ENCODE measurements at places on chromosomes 7 and 10.

DNA sequence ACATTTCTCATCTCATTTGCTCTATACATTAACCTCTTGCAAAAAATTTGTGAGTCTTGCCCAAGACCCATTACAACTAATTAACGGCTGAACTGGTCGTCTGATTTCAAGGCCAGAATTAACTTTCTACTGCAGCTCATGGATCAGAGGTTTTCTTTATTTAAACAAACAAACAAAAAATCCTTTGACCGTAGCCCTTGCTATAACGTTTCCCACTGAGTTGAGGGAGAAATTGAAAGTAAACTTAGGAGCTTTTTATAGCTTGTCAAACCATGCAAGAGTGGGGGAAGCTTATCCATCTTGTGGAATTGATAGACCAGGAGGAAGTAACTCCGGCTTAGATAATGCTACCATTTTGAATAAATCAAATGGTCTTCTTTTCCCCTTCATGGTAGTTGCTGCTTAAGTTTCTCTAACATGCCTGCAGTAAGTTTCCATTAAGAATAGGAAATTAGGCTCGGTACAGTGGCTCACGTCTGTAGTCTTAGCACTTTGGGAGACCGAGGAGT, 3.3 kb downstream of the SRGN start:
- DNase-seq = no peak

- no peak for DNase-seq
Observed at GRCh38 chr7:41880107-41880506, 177.2 kb upstream of the INHBA start.

DNA sequence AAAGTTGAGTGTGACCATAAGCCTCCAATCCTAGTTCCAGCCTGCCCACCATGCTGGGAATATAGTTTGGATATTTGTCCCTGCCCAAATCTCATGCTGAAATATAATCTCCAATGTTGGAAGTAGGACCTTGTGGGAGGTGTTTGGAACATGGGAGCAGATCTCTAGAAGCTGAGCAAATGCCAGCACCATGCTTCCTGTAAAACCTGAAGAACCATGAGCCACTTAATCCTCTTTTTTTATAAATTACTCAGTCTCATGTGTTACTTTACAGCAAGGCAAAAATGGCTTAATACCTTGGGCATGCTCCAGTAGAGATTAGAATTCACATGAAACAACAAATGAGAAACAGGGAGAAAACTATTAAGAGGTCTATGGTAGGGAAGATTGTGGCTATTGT, 27.2 kb downstream of the STEAP1 start:
- no peak for DNase-seq

DNA sequence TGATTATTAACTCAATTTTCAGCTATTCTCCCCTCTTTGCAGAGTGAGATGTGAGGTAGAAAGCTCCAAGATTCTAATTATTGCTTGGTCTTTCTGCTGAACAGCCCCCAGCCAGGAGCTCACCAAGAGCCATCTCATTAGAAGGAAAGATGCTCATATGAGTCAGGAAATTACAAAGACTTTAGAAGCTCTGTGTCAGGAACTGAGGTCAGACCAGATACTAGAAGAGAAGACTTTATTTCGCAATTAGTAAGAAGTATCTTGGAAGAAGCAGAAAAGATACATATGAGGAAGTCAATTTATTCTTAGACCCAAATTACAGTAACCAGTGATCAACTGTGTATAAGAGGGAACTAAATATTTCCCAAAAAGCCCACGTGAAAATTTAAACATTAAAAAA, 626.9 kb downstream of the ZWINT start:
- no peak for DNase-seq

GRCh38 chr7:127474457-127474856, 81.9 kb upstream of the ZNF800 start:
- DNase-seq = no peak

GRCh38 chr10:52768001-52768532, 4.5 kb downstream of the MBL2 start:
- no peak for DNase-seq

DNA sequence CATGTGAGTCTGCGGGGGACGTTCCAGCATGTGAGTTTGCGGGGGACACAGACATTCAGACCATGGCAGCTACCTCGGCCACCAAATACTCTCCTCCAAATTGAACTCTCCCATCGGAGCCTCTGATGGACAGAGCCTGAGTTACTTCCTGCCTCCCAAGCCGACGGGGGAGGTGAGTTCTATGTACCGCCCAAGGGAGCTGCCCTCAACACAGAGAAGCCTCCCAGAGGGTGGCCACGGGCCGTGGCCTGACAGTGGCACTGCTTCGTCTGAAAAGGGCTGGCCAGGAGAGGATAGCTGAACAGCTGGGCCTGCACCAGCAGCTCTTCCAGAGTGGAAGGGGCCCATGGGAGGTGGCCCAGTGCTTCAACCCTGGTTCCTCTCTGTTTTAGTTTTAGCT, 274.5 kb upstream of the PPP2R2D start:
- no peak for DNase-seq

- no peak for DNase-seq
Observed at GRCh38 chr7:3438352-3438751, 137.3 kb downstream of the SDK1 start.

GRCh38 chr10:124521429-124521871, 59.8 kb downstream of the LHPP start:
- no peak for DNase-seq

DNA sequence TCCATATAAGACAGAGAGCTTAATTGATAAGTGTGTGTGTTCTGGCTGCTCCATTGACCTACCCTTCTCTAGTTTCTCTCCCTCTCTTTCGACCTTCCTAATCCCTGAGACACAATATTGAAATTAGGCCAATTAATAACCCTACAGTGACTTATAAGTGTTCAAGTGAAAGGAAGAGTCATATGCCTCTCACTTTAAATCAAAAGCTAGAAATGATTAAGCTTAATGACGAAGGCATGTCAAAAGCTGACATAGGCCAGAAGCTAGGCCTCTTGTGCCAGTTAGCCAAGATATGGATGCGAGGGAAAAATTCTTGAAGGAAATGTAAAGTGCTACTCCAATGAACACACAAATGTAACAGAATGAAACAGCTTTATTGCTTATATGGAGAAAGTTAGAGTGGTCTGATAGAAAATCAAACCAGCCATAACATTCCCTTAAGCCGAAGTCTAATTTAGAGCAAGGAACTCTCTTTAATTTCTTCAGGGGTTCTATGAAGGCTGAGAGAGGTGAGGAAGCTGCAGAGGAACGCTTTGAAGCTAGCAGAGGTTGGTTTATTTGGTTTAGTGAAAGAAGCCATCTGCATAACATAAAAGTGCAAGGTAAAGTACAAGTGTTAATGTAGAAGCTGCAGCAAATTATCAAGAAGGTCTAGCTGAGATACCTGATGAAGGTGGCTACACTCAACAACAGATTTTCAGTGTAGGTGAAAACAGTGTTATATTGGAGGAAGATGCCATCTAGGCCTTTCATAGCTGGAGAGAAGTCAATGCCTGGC, 53.8 kb downstream of the ST7 start:
- DNase-seq = no peak

All from activated T-cell treated with anti-CD3 and anti-CD28 coated beads, Interleukin-2, amount 50 U/mL, for 72 hours (primary cell).